ENCODE measurements at places on chromosomes 3 and 15.

GRCh38 chr3:122146466-122146865, 37.0 kb upstream of the CASR start:
- no peak for DNase-seq

DNA sequence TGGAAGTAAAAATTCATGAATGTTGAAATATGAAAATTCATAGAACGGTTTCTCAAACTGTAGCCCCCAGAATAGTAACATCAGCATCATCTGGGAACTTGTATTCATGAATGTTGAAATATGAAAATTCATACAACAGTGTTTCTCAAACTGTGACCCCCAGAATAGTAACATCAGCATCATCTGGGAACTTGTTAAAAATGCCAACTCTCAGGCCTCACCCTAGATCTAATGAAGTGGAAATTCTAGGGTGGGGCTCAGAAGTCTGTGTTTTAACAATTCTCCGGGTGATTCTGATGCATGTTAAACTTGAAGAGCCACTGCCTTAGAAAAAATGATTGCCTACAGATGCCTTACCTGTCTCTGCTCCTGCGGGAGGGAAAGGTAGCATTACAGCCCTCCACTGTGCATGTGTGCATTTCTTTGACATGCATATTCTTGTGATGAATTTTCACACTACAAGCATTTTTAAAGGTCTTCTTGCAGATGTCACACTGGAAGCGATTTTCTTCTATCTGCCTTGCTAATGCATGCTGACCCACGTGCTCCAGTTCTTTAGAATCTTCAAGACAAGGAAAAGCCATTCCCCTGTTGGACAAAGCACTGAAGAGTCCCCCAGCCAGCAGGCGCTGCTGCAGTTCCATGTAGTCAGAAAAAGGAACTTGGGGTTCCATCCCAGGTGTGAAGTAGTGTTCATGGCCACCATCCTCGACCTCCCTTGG, 21.7 kb downstream of the BNC1 start:
- no peak for DNase-seq

DNA sequence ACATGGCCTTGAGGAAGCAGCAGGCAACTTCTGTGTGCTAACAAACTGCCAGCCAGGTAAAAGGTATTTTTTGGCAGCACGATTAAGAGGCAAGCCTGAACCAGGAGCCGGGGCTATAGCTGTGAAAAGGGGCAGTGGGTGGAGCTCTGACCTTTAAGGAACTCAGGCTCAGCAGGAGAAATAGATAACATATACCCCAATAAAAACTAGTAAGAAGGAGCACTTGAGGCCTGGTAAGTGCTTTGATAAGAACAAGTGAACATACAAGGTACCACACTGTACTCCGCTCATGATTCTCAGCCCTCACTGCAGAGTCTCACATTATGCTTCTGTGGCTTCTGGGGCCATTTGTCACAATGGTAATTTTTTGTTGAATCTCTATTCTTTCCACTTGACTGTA, 5.4 kb downstream of the FYCO1 start:
- no peak for DNase-seq

GRCh38 chr15:64017082-64017588, 29.1 kb downstream of the DAPK2 start:
- no peak for DNase-seq

- DNase-seq, result no peak
These were observed 150.6 kb upstream of the ROPN1 start for GRCh38 chr3:124142389-124142970.
